ENCODE measurements at places on chromosomes 7 and 10.

DNA sequence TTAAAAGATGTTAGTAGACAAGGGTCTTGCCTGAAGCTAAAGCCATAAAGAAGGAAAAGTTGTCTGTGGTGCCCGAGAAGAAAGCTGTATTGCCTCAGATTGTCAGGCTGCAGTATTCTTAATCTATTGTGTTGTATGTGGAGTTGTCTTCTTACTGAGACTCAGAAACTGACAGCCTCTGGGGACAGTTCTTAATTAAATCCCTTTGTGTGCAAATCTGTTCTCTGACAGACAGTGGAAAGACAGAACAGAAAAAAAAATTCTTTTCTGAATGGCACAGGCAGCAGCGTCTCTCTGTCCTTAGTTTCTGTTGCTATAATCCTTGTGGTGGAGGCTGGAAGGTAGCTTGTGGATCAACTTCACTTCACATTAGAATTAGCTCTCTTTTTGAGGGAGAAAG is 16.8 kb downstream of the VWC2 start:
- DNase-seq: no peak

DNA sequence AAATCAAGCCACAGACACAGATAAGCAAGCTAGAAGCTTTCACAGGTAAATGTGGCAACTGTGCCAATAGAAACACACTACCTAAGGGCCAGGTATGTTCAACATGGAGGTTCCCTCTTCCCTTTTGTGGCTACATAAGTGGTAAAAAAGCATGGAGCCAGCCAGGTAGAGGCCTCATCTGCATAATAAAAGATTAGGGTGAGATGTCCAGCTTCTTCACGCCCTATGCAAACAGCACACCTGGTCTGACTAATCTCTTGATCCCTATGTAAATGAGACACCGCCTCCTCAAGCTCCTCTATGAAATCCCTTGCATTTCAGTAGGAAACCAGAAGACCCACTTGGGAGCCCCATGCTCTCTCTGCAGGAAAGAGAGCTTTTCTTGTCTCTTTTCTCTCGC is 282.2 kb downstream of the NEBL start:
- DNase-seq: no peak

DNA sequence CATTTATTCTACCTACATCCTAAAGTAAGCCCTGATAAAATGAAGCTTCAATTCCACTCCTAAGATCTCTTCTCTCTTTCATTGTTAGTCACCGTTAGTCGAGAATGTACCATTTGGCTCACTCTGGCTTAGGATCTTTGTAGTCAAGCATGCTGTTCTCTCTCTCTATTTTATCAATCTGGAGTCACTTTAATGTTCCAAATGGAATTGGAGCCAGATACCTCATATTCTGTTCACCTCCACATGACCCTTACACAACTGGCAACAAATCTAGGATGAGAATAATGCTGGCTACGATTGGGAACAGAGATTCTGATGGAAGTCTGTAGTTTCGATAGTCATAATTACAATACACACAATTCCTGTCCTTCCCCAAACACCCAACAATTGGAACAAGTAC is 213.7 kb downstream of the TWIST1 start:
- DNase-seq: no peak

DNA sequence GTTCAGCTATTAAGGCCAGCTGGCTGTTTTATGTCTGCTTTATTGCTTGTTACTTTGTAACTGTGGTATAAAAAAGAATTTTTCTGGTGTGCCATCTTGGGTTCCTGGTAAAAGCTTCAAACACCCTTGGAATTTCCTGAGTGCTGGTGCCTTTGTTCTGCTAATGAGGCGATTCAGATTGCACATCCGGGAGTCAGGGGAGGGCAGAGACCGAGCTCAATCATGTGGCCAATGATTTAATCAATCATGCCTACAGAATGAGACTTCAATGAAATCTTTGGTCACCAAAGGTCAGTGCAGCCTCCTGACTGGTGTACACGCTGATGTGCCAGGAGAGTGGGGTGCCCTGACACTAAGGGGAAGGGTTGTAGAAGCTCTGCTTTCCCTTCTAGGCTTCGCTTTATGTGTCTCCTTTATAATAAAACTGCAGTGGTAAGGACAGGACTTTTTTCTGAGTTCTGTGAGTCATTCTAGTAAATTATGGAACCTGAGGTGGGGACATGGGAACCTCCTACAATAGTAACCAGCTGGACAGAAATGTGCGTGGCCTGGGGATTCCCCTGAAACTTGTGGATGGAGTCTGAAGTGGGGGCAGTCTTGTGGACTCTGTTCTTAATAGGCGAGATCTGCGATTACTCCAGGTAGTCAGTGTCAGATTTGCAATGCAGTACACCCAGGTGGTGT is 69.4 kb upstream of the OGDHL start:
- DNase-seq: no peak

DNA sequence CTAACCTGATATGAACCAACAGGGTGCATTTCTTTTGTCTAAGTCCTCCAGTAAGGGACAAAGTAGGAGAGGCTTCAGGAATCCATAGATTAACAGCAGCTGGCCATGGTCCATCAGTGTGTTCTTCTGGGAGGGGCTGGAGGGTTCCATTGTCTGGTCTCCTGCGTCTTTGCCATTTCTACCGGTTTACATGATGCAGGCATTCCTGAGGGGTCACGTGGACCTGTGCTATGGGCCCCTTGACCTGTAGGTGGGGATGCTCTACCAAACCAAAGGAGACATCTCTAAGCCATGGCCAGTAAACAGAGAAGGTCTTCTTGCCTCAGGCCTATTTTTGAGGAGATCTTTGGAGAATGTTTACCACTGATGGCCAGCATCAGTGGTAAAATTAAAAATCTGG is 28.7 kb upstream of the HABP2 start:
- no peak for DNase-seq

GRCh38 chr7:123824754-123825067 is 20.3 kb upstream of the HYAL4 start:
- no peak for DNase-seq

DNA sequence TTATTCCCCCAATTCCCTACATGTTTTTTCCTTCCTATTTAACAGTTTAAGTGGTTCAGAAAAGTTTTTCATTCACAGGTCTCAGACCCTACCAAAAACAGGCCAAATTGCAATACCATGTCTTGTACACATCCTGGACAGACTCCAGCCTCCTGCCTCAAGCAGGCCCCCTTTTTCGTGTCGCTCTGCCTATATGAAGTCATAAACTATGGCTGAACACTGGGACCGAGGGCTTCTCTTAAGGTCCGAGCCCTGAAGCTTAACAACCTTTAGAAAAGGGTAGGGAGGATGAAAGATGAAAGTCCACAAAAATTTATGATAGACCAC is 1.4 kb downstream of the FBXW4 start:
- DNase-seq: no peak

- DNase-seq: no peak
Observed at GRCh38 chr10:83995738-83996331, 143.5 kb upstream of the GHITM start.
